ENCODE measurements at places on chromosomes 5 and 9. TPM values are rescaled to one million over a fixed set of nuclear protein-coding genes. Genes with fewer than 3 reads are reported as not detected.

Gene ADAMTS6
- 0.89 TPM for total RNA-seq

GRCh38 chr9:127166111-127166510, 43.7 kb upstream of the ANGPTL2 start:
- DNase-seq: no peak

DNA sequence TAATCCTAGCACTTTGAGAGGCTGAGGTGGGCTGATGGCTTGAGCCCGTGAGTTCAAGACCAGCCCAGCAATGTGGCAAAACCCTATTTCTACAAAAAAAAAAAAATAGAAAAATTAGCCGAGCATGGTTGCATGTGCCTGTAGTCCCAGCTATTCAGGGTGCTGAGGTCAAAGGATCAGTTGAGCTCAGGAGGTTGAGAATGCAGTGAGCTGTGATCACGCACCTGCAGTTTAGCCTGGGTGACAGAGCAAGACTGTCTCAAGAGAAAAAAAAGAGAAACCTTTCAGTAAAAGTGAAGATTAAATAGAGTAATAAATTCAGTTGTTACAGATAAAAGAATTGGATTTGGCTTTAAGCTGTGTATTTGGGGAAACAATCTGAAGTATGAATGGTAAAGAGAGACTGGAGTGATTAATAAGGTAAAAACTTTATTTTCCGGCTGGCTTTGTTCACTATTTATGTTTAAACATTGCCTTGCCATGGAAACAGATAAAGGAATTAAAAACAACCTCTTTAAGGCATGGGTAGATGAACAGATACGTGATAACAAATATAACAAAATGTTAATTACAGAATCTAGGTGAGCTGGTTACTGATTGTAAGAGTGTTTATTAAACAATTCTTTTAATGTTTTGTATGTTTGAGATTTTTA, 56.0 kb upstream of the PCAT7 start:
- no peak for DNase-seq

- no peak for DNase-seq
Measured at GRCh38 chr5:74074111-74074510, 448.1 kb downstream of the ARHGEF28 start.

Gene TNFSF8
- 0.68 TPM for total RNA-seq

- DNase-seq: peak; percentile 79
Measured at GRCh38 chr5:133382661-133383579, 229.4 kb downstream of the FSTL4 start.

DNA sequence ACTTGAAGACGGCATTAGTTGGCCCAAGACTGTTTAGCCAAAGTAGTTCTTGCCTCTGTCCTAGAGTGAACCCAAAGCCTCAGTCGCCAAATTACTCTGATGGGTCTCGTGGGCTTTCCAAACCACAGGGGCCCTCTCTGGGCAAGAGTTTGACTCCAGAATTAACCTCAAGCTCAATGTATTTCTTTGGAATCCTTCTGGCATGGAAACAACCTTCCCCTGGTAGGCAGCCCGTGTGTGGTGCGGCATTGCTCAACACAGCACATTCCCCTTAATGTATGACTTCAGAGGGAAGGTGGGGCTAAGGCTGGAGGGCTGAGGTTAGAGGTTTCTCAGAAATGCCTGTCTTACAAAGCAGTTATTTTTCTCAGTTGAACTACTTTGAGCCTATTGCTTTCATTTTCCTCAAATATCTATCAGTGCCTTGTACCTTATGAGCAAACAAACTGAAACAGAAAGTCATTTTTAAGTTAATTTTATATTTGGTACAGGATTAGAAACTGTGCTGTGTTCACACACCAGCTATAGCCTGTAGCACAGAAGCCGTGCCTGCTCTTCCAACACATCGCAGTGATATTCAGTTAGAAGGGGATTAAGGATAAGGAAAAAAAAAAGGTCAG, 123.9 kb upstream of the HAPLN1 start:
- DNase-seq: no peak

- DNase-seq: no peak
Measured at GRCh38 chr9:126233913-126234525, 92.6 kb upstream of the MVB12B start.

- DNase-seq: no peak
Measured at GRCh38 chr5:136123236-136123768, 9.3 kb upstream of the SMAD5 start.
